ENCODE measurements at places on chromosomes 5 and 9.

DNA sequence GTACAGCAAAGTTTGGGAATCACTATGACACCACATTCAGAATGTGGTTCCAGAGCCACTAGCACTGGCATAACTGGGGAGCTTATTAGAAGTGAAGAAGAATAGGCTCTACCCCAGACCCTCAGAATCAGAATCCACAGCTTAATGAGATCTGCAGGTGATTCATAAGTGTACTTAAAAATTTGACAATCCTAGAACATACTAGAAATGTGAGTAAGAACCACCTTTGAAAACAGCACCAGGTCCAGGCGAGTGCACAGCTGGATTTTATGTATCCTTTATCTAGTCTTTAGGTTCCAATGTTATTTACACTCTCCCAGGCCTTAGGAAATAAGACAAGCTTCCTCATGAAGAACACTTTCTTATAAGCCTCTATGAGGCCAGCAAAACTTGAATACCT, 149.0 kb downstream of the NFIB start:
- no peak for DNase-seq

GRCh38 chr5:156295431-156295830, 31.5 kb upstream of the SGCD start:
- no peak for DNase-seq

- DNase-seq = no peak
Measured at GRCh38 chr9:94866770-94867169, 140.3 kb downstream of the AOPEP start.

GRCh38 chr9:131674425-131675421, 65.2 kb downstream of the RAPGEF1 start:
- no peak for DNase-seq

- DNase-seq = no peak
Measured at GRCh38 chr9:14029806-14030374, 284.1 kb downstream of the NFIB start.

DNA sequence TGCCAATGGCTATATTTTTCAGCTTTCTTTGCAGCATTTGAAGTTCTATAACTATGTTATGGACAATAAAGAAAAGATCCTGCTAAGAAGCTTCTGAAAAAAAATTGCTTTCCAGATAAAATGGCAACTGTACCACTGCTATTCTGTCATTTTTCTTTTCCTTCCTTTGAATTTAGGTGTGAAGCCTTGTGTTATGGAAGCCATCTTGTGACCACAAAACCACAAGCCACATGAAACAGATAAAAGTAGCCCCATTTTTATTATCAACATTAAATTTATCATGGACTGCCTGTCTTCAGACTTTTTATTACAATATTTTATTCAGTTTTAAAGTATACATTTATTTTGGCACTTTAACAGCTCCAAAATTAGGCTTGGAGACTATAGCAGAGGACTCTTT, 289.9 kb upstream of the ACTBL2 start:
- no peak for DNase-seq

DNA sequence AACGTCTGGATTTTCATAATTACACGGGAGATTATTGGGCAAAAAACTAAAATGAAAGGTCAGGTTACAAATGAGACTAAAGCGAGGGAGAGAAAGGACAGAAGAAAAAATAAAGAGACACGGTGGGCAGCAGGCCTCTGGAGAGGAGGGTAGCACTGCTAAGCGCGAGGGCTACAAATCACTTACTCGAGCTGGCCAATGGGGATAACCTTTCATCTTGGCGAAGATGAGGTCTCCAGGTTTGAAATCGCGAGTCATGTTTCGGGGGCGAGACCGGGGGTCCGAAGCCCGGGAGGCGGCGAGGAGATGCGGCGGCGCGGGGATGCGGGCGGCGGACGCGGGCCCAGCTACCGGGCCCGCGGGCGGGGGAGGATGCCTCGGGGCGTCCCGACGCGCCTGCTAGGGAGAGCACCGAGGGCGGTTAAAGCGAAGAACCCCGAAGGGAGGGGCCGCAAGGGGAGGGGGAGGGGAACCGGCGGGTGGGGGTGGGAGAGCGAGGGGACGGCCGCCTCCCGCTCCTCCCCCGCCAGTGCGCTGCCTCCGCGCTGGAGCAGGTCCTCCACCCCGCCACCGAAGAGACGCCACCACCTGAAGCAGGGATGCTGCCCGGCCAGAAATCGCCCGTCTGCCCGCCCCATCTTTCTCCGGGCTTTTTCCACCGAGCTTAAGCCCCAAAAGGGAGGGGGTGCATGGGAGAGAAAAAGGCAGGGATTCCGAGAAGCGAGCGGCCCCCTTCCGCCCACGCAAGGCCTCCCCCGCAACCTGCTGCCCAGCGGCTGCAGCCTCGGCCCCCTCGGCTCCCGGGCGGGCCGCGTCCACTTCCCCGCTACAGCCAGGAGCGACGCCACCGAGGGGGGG, 610 bp downstream of the PSIP1 start:
- DNase-seq = no peak

- no peak for DNase-seq
Measured at GRCh38 chr5:123107343-123108244, 18.6 kb downstream of the PRDM6 start.

DNA sequence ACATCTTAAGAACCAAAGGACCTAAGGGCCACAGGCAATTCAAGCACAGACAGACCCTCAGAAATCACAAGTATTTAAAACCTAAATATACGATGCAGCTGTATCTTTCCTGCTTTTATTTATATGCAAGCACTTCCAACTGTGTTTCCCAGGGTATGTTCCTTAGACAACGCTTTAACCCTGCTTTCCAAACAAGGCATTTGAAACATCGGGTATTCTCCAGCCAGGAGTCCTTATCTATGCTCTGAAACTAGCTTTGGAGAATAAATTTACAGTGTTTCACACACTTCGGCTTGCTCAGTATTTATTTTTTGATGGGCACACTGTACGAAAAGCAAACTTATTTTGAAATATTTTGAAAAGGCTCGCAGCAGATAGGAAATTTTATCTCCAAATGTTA, 13.5 kb downstream of the NR6A1 start:
- DNase-seq = no peak

GRCh38 chr5:133307275-133307674, 255.5 kb downstream of the HSPA4 start:
- no peak for DNase-seq

GRCh38 chr9:78871452-78872331, 574.8 kb downstream of the PSAT1 start:
- no peak for DNase-seq
